Kasumi-1 (cell line): ENCODE measurements at places on chromosomes 13 and 19.

- no peak for DNase-seq
Measured at GRCh38 chr19:15864824-15865223, 33.0 kb downstream of the CYP4F2 start.

- DNase-seq: peak; percentile 14
Measured at GRCh38 chr13:27339299-27339698, 68.7 kb downstream of the RASL11A start.

DNA sequence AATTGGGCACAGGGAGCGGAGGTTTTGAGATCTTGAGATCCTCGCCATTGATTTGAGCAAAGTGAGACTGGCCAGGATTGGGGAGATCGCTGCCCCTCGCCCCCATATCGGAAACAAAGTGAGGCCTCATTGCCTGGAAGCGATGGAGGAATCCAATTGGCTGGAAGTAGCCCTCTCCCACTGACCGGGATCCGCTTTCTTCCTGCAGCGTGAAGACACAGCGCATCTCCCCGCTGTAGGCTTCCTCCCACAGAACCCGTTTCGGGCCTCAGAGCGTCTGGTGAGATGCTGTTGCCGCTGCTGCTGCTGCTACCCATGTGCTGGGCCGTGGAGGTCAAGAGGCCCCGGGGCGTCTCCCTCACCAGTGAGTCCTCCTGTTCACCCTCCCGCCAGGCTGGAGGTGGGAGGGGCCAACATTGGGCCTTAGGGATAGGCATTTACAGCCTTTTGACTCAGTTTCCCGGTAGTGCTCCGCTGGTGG lies 438 bp downstream of the PRKCSH start:
- no peak for DNase-seq

DNA sequence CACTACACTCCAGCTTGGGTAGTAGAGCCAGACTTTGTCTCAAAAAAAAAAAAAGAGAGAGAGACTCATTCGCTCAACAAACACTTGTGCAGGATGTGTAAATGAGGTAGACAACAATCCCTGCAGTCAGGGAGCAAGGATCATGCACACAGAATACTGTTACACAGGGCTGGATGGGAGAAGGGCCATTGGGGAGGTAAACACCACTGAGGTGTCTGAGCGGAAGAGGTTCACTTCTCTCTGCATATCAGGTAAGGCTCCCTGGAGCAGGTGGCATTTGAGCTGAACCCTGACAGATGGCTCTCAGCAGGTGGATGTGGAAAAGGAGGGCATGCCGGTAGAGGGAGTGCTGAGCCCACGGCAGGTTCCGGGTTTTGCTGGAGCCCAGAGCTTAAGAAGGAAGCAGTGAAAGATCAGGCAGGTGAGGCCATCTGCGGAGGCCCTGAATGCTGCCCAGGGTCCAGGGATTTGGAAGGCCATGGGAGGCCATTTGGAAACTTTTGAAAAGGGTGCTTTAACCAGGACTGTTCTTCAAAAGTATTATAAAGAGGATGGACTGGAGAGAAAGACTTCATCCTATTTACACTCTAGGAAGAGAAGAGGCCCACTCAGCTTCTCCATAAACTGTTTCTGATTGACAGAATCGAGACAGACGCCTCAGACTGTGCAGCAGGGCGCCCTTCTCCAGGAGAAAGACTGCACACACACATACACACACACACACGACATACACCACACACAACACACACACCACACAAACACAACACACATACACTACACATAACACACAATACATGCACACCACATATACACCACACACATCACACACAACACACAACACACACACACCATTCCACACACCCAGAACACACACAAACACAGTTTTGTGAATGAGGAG lies 199.4 kb downstream of the USP12 start:
- peak; percentile 4 for DNase-seq

DNA sequence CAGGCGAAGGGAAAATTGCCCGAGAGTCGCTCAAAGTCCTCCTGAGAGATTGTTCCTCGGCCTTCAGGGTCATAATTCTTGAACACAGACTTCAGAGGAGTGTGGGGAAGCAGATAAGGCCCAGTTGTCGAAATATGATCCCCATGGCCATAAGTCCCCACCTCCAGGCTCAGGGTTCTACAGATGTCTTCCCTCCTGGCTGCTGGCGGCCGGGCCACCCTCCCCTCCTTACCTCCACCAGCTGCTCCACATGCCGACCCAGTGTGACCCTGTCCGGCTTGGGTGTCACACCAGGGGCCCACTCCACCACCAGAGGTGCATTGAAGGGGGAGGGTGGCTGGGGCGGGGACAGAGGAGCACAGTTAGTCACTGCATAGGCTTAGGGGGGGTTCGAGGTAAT lies 10.1 kb downstream of the FAM98C start:
- no peak for DNase-seq

DNA sequence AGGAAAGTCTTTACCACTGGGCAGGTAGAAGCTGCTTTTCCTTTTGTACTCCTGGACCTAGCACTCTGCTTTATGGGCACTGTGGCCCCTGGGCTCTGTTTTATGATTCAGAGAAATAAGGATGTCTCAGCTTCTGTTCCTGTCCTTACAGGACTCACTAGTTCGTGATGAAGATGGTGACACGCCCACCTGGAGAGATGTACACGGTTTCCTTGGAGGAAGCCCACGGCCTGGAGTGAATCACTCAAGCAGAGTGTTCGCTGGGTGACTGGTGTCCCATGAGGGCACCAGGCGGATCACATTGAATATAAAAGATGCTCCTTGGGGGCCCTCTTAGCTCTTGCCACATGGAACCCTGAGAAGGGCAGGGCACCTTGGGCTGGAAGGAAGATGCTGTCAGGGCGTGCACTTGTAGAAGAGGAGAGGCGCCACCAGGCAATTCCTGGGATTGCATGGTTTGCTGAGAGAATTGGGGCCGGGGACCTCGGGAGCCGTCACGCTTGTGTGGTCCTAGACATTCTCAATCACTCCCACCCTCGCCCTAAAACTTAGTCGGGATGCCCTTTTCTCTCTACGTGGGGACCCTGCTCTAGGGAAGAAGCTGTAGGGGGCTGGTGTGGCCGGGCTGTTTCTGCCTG lies 202.6 kb downstream of the TSHZ3 start:
- DNase-seq: no peak

DNA sequence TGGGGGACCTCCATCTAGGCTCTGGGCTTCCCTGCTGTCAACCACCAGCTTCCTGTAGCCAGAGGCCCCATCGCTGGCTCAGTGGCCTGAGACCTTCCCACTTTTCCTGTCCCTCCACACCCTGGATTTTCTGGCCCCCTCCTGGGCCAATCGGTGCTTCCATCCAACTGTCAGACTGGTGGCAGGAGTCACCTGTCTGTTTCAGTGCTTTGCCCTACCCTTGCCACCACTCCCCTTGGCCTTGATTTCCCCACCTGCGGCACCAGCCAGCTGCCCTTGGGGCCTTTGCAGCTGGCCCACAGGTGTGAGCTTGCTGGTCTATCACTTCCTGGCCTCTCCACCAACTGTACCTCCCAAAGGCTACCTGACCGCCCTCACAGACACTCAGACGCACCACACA lies 12.5 kb downstream of the VSIG10L start:
- DNase-seq: no peak

GRCh38 chr13:71056581-71056980 lies 810.4 kb downstream of the DACH1 start:
- DNase-seq: no peak

- no peak for DNase-seq
Measured at GRCh38 chr13:113361406-113361805, 2.5 kb downstream of the GRTP1 start.

DNA sequence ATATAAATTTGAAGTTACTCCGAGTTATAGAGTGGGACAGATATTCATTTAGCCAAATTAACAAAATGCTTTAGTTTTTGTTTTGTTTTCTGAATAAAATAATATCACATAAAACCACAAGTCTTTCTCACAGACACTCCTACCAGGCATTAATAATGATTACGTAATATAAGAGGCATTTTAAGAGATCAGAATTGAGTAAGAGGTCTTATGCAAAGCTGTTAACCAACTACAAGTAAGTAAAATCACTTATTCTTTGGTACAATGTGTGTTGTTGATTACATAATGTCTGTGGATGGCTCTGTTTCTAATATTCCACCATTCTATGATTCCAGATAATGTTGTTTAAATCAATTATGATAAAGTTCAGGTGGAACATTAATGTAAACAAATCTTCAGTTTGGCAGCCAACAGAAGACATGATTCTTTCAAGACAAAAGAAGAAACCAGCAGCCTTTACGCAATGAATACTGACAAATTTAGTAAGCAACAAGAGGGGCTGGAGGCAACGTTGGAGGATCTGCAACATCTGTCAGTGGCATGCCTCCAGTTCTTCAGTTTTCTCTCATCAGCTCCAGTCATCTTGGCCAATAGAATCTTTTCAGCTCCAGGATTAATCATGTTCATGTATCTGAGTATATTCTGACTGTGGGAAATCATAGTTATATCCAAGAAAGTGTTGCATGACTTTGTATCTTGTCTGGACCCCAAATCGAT lies 403.8 kb downstream of the SLITRK5 start:
- no peak for DNase-seq

- no peak for DNase-seq
Measured at GRCh38 chr13:111339366-111340143, 19.1 kb downstream of the TEX29 start.

DNA sequence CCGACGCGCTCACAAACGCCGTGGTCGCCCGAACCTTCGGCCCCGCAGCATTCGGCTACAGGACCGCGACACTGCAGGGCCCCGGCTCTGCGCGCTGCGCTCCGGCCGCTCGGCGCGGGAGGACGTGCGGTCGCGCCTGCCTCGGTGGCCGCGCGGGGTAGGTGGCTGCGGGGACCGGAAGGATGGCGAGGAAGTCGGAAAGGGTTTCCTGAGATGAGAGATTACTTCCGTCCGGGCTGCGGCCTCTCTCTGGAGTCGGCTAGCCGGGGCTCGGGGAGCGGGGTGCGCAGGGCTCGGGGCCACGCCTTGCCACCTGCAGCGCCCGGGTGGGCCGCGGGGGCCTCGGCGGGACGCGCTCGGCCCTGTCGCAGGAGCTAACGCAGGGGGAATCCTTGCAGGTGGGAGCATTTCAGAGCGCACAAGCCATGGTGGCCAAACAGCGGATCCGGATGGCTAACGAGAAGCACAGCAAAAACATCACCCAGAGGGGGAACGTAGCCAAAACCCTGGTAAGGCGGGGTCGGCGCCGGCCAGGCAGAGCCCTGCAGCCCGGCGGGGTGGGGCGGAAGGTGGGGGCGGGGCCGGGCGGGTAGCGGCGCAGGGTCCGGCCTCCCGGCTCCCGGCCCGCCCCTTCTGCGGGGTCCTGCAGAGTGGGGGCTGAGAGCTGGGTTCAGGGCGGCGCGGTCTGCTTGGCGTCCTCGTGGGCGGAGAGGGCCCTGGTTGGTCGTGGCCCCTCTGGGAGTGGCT lies at the start of gene SERP2:
Gene SERP2, plus strand, starts transcription at position 224 of the 747 bp plus-strand sequence. Its CDS starts 202 bp downstream, at position 426.
- no peak for DNase-seq

DNA sequence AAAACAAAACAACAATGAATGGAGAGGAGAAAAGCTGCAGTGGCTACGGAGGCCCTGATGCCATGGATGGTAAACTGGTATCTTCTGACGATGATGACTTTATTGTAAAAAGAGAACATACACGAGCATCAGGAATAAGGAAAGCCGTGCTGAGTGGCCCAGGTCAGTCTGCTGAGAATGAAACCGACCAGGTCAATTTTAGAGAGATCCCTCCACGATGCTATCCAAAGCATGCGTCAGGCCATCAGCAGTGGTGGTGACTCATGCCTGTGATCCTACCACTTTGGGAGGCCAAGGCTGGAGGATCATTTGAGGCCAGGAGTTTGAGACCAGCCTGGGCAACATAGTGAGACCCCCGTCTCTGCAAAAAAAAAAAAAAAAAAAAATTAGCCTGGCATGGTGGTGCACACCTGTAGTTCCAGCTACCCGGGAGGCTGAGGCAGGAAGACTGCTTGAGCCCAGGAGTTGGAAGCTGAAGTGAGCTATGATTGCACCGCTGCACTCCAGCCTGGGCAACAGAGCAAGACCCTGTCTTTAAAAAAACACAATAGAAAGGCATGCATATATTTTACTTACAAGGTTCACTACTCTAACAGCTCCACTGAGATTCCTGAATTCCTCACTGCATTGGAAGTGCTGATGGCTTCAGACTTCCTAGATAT lies 62.3 kb downstream of the GADD45B start:
- DNase-seq: no peak

DNA sequence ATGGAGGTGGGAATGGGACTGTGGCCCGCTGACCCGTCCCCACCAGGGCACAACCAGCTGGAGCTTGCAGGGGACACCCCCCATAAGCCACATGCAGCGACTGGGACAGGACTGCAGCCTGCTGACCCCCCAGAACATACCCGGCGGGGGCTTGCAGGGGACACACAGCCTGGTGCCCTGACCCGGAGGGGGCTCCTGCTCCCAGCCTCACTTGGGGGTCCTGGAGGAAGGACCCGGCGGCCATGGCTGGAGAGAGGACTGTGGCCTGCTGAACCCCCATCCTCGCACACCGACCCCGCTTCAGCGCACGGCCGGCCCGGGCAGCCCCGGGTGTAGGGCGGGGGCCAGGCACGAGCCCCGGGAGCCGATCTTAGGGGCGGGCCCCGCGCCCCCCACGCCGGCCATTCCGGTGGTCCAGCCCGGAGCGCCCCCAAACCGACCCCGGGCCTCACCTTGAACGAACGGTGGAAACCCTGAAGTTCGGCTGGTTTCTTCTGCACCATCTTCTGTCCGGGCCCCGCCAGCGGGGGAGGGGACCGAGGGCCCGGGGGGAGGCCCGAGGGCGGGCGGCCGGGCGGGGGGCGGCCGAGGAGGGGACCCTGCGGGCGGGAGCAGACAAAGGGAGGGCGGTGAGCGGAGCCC lies 574 bp downstream of the MKNK2 start:
- no peak for DNase-seq

GRCh38 chr13:52921194-52921593 lies 72.8 kb upstream of the PCDH8 start:
- DNase-seq: peak; percentile 55

DNA sequence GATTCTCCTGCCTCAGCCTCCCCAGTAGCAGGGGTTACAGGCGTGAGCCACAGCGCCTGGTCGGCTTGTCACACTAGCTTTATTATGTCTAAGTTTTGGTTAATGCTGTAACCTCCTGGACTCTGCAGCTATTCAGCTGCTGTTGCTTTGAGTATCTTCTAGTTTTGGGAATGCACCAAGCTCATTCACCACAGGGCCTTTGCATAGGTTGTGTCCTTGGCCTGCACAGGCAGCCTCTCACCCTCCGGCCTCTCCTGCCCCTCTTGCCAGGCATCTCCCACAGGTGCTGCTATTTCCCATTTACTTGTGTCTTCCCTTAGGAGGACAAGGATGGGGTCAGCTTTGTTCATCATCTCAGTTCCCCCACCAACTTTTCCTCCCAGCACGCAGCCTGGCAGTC lies 2.4 kb upstream of the CCDC9 start:
- DNase-seq: no peak

DNA sequence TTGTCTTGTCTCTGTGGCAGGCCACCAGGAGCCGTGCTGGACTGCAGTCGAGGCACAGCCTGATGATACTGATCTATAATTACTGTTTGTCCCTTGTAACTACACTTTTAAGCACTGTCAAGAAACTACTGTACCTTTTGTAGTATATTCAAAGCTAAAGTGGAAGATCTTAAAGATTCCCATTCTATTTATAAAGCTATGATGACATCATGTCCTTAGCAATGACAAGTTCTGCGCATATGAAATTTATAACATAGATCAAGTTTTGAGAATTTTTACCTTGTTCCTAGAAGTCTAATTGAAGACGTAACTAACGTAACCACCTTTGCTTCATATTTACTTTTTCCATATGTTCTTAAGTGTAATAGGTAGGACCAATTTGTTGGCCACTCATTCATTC lies 56.8 kb upstream of the LATS2 start:
- DNase-seq: no peak
